ENCODE measurements at places on chromosomes 7 and 10.

DNA sequence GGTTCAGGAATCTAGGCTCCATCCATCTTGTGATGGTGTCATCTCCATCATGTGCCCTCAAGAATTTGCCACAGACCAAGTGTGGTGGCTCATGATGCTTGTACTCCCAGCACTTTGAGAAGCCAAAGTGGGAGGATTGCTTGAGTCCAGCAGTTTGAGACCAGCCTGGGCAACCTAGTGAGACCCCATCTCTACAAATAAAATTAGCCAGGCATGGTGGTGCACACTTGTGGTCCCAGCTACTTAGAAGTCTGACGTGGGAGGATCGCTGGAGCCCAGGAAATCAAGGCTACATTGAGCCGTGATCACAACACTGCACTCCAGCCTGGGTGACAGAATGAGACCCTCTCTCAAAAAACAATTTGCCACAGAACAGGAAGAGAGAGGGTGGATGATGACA, 53.0 kb upstream of the SEPHS1 start:
- no peak for DNase-seq

DNA sequence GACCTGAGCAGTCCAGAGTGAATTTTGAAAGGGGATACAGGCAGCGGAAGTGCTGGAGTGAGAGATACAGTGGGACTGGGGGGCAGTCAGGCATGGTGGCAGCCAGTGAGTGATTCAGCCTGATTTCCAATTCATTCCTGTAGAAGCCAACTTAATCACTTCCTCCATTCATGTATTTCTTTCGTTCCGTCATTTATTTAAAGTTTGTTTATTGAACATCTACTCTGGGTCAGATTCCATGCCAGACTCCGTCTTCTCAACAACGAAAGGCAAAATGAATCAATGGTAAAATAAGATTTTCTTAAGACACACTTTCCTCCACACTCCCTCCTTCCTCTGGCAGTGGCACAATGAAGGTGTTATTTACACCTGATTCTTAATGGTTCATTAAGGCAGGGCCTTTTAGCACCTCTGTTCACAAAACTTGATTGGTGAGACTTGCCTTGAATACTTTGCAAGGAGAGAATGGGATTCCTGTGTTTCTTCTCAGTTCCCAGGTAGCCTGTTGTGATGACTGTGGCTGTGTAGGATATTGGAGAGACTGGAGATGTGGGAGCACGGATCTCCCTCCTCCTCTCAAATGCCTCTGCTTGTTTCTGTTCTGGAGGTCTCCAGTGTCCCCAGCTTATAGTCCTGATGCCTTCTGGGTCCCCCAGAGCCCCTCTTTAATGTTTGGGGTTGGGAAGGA, 27.9 kb downstream of the ADCYAP1R1 start:
- DNase-seq: no peak

- peak; percentile 69 for DNase-seq
Measured at GRCh38 chr7:271266-272107, 18.5 kb upstream of the FOXL3 start.

GRCh38 chr7:103150192-103150591, 1.3 kb upstream of the NAPEPLD start:
- no peak for DNase-seq

DNA sequence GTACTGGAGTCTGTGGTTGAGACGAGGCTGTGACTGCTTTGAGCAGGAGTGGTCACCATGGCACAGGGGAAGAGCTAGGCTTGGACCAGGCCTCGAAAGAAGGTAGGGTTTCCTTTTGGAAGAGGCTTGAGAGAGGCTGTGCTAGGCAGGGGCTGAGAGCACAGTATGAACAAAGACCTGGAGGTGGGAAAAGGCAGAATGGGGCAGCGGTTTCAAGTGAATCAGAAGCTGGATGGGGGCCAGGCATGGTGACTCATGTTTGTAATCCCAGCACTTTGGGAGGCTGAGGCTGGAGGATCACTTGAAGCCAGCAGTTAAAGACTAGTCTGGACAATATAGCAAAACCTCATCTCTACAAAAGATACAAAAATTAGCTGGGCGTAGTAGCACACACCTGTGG, 65.9 kb downstream of the CLIP2 start:
- DNase-seq: no peak

GRCh38 chr10:7071421-7071820, 339.4 kb downstream of the SFMBT2 start:
- DNase-seq: no peak

DNA sequence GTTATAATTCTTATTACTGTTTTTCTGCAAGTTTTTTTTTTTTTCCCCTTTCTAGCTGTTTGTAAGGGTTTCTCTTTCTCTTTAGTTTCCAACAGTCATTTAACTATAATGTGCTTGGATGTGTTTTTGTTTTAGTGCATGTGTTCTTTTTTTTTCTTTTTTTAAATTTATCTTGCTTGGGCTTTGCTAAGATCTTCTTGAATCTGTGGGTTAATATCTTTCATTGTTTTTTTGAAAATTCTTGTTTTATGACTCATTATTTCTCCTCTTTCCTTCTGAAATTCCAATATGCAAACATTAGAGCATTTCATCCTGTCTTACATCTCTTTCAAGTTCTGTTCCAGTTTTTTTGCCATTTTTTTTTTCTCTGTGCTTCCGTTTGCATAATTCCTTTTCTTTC, 5.7 kb upstream of the HK1 start:
- no peak for DNase-seq

DNA sequence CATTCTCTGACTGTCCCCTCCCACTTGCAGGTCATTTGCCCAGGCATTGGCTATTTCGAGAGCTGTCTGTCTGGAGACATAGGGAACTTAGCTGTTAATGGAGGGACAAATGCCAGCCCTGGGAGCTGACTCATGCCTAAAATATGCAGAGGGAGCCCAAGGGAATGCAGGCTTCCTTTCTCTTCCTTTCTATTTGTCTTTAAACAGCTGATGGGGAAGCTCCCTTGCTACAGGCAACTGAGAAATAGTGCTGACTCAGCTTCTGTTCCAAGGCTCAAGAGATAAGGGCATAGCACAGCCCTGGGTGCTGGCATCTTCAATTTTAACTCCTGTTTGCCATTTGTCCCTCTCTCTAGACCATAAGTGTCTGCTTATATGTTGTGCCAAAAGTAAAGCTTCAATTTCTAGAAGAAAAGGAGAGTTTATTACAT, 82.7 kb upstream of the C1GALT1 start:
- peak; percentile 72 for DNase-seq

DNA sequence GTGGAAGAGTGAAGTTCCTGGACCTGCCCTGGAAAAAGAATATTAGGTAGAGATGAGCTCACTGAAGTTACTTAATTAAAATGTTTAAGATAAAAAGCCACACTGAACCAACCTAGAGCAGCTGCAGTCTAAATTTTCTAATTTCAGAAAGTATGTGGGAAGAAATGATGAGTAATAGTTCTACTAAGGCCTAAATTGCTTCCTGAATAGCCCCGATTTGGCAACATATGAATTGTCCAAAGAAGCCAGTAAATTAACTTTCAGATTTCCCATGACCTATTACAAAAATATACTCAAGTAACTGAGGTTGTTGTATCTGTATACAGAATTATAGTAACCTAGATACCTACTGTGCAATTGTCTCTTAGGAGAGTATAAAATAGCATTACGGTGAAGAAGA, 312.6 kb downstream of the IPMK start:
- no peak for DNase-seq

- DNase-seq: no peak
Measured at GRCh38 chr10:35558276-35558675, 46.9 kb upstream of the GJD4 start.

DNA sequence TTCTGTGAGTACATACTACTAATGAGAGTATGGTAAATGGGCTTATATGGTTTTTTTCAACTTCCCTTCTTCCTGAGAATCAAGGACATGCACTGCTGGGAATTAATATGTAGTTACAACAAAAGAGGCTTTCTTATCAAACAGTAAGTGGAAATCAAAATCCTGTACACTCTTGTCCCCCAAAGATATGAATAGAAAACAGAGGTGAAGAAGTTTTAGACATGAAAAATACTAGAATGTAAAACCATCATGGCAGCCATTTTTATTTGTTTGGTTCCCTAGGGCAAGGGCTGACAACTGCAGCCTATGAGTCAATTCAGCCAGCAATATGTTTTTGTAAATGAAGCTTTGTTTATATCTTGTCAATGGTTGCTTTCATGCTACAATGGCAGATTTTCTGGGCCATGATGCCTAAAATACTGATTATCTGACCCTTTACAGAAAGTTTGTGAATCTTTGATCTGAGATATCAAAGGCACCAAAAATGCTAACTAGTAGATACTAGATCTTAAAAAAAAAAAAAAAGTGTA, 422.4 kb downstream of the PARD3 start:
- DNase-seq: no peak

DNA sequence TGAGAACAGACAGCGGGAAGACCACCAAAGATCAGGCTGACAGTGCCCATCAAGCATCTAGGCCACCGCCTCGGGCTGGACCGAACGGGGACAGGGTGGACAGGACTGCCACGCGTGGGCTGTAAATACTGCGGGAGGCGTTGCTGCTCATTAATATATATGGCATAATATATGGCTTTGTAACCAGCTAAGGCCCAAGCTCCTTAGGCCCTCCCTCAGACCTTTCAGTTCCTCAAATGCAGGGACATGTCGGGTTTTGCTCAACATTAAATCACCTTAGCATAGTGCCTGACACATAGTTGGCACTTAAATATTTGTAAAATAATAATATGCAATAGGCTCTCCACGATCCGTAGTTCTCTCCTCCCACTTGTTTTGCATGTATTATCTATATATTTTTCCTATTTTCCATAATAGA, 402 bp upstream of the TMEM168 start:
- no peak for DNase-seq

DNA sequence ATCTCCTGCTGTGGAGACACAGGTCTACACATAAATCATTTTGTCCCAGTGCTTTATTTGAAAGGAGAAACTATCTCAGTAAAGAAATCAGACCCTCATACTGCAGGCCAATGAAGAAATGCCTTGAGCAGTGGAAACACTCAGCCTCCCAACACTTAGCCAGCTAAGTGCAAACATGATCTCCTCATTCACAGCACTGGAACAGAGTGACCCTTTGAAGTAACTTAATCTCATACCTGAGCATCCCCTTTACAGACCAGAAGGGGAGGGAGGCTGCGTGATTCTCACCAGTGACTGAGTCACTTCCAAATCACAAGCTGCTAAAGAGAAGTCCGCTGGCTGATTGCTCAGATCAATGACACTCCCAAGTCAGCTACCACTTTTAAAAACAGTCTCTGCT, 4.5 kb downstream of the CHST15 start:
- DNase-seq: no peak

- no peak for DNase-seq
Measured at GRCh38 chr10:108782411-108782810, 1140.9 kb downstream of the XPNPEP1 start.
